Colonic mucosa (tissue), 4 donors: ENCODE measurements at places on chromosomes 5 and 9. TPM values are rescaled to one million over a fixed set of nuclear protein-coding genes. Genes with fewer than 3 reads are reported as not detected.

Gene WDR31
- total RNA-seq: 3.0 TPM

Gene SLC12A2
- total RNA-seq: 189 TPM

Gene C5orf52
- total RNA-seq: 5.7 TPM

Gene SLIT3
- 7.6 TPM for total RNA-seq

Gene SUSD3
- 1.6 TPM for total RNA-seq

Gene TRIM7
- total RNA-seq: 6.8 TPM
